ENCODE measurements at places on chromosomes 12 and 14.

- DNase-seq = peak; percentile 47
These were observed 3.3 kb upstream of the SLC4A8 start for GRCh38 chr12:51421266-51421884.

GRCh38 chr14:76386944-76387782 is 11.2 kb downstream of the ESRRB start:
- DNase-seq = peak; percentile 76

DNA sequence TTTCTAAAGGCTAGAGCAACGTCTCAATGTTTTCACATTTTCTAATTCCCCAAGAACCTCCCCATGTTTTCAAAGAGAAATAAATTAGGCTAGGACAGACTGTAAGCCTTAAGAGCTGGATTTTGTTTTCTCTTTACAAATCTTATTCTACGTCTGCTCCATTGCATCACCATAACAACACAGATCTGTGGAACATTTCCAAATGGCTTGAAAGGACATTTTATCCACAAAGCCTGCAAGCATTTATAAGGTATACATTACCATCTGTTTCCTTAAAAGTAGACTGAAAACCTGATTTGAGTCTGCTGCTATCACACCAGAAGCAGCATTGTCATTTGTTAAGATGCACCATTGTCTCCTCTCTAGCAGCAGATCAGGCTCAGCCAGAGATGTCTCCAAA is 115.3 kb upstream of the PLEKHA5 start:
- no peak for DNase-seq

DNA sequence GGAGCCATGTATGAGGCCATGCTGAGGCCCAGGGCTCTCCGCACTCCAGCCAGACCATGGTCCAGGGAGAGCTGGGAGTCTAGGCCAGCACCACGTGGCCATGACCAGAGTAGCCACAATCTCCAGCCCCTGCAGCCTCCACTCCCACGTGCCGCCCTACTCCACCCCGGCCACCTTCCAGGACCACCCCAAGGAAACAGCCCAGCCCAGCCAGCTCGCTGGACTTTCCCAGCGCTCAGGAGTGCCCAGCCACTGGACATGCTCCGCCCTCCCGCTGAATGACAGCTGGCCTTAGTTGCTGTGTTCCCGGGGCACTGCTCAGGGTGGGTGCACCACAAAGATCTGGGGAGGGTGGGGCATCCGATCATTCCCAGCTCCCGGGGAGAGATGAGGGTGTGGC is 2.1 kb upstream of the C14orf180 start:
- no peak for DNase-seq
